ENCODE measurements at places on chromosomes 13 and 19. TPM values are rescaled to one million over a fixed set of nuclear protein-coding genes. Genes with fewer than 3 reads are reported as not detected.

The PSG1 gene
- 0.22 TPM for total RNA-seq

The EHD2 gene
- 98.0 TPM for total RNA-seq

The CRB3 gene
- total RNA-seq: 5.4 TPM

The ZNF155 gene
- total RNA-seq: 2.7 TPM

The THSD1 gene
- 7.3 TPM for total RNA-seq

The NPHS1 gene
- 0.24 TPM for total RNA-seq

The LENG9 gene
- total RNA-seq: 8.6 TPM

The C1QTNF9B gene
- not detected for total RNA-seq

The UBE2L5 gene
- not detected for total RNA-seq

The ZNF112 gene
- total RNA-seq: 2.0 TPM

The DMPK gene
- 57.5 TPM for total RNA-seq

The SLC17A7 gene
- total RNA-seq: 0.31 TPM

The ALG5 gene
- total RNA-seq: 35.1 TPM

The ZSCAN18 gene
- total RNA-seq: 1.4 TPM

Measured in A549 treated with ZK216348 at 1 μM for 4 hours (cell line).